Amniotic stem cell (primary cell): ENCODE measurements at places on chromosomes 6 and 20.
A peak's percentile ranks its signal among the peaks of the same experiment; 100 is the strongest.

DNA sequence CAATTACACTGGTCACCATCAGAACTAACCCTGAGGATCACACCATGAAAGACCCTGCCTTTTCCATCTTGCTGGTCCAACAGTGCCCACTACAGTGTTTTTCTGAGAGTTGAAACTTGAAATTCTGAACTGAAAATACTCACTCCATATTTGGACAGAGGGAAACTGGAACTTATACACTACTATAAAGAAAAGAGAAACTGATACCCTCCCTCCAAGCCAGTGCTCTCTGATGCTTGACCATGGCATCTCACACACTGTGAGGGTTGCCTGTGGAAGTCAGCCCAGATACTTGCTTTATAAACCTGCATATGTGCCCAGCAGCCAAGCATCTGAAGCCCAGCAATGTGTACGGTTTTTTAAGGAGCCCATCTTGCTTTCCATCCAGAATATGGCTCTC lies 108.7 kb downstream of the FOXA2 start:
- DNase-seq, result no peak

DNA sequence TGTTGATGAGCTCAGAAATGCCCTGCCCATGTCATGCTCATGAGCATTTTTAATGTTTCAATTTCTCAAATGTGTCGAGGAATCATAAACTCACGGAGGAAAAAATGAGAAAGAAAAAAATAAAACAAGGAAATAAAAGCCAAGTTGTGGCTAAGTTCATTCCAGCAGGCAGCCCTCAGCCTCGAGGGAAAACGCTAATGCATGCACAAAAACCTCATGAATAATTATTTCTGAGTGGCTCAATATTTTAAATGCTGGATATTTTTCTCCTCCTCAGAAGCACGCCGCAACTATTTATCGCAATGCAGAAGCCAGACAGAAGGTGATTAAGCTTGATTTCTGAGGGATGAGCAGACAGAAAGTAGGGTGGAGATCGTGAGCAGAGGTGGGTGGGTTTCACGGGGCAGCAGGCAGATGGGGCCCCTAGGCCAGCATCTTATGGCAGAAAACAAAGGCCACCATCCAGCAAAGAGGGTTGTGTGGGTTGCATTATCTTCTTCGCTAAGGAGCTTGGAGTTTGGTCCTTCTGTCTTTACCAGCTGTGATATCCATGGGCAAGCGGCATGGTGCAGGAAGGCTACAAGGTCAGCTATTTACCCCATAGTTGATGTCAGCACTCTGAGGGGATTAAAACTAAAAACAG lies 151.5 kb upstream of the LRFN2 start:
- DNase-seq, result no peak

- no peak for DNase-seq
Observed at GRCh38 chr20:8007490-8007889, 12.1 kb downstream of the TMX4 start.

- DNase-seq, result peak; percentile 63
Observed at GRCh38 chr6:141483598-141484061, 649.1 kb upstream of the GJE1 start.

DNA sequence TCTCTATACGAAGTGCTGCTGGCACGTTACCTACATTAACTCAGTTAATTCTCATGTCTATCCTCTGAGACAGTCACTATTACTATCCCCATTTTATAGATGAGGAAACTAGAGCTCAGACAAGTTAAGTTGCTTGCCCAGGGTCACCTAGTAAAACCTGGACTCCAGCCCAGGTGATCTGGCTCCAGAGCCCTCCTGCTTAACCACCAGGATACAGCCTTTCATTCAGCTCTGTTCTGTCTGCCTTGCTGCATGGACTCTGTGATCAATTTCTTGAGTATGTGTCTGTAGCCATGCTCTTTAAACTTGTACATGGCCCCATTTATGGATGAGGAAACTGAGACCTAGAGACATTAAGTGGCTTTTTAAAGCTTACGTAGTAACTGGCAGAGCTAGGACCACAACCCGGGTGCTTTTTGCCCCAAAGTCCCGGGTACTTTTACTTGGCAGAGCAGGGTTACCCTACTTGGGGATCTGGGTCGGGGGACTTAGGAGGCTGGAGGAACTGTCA lies 4.7 kb downstream of the CDKN1A start:
- DNase-seq, result no peak

- no peak for DNase-seq
Observed at GRCh38 chr6:56732517-56732916, 89.8 kb upstream of the DST start.

DNA sequence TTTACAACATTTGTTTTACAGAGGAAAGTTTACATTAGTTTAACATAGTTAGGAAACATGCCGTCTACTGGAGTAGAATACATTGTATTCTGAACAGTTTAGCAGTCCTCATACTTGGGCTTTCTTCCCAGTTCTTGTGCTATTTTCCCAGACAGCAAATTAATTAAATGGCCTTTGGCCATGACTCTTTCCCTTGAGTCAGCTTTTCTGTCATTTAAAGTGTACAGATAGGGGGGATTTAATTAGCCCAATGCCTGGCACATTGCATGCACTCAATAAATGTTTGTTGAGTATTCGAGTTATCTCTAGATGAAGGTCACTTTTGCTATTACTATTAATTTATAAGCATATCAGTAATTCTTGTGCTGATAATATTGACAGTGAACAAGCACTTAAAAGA lies 1.6 kb downstream of the TMEM244 start:
- no peak for DNase-seq

DNA sequence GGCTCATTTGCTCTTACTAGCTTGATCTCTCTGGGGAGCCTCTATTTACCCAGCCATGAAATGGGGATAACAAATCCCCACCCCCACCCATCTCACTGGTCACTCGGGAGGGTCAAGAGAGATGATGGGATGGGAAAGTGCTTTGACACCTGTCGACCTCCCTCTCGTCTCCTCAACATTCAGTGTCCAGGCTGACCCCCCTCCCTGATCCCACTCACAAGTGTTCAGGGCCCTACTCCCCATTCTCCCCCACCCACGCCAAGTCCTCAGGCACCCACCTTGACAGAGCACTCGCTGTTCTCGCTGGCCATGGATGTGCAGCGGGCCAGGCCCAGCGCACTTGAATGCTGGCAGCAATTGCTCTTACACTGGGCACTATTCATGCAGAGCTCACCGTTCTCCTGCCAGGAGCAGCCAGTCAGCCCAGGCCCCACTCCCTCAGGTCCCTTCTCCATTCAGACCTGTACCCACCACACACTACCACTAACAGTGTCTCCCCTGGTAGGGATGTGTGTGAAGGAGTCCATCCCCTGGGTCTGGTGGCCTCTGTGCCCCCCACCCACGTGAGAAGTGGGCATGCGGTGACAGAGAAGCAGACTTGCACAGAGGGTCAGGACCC lies 1.6 kb downstream of the CLPS start:
- DNase-seq, result no peak

GRCh38 chr6:42047213-42047590 lies 3.1 kb upstream of the TAF8 start:
- no peak for DNase-seq

GRCh38 chr20:17571153-17571527 lies 1.3 kb downstream of the DSTN start:
- no peak for DNase-seq

DNA sequence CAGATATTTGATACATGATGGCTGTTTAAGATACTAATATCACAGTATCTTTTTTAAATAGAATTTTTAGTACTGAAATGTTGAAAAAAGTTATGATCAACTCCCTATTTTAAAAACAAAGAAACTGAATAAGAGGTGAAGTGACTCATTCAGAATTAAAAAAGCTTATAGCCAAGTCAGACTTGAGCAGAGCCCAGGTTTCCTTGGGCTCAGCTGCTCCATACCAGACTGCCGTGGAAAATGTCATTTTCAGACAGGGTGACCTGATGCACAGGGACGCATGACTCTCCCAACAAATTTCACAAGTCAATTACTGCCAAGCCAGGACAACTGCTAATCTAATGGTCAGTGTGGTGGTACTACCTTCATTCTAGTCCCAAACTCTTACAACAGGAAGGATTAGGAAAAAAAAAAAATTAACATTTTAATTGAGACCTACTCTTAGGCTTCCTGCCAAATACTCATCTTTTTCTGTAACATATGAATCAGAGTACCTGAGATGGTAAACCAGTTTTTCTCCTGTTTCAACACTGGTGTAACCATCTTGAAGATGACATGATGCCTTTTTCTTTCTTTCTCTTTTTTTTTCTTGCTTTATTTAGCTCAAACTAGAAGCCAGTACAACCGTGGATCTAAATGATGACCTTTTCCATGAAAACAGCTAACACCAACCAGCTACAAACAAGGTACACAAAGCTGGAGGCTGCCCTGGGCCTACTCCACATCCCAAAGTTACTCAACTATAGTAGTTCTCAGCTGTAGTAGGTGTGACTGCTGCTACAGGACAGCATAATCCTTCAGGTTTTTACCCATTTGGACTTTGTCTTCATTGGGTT lies 30.5 kb downstream of the SLC22A23 start:
- no peak for DNase-seq

DNA sequence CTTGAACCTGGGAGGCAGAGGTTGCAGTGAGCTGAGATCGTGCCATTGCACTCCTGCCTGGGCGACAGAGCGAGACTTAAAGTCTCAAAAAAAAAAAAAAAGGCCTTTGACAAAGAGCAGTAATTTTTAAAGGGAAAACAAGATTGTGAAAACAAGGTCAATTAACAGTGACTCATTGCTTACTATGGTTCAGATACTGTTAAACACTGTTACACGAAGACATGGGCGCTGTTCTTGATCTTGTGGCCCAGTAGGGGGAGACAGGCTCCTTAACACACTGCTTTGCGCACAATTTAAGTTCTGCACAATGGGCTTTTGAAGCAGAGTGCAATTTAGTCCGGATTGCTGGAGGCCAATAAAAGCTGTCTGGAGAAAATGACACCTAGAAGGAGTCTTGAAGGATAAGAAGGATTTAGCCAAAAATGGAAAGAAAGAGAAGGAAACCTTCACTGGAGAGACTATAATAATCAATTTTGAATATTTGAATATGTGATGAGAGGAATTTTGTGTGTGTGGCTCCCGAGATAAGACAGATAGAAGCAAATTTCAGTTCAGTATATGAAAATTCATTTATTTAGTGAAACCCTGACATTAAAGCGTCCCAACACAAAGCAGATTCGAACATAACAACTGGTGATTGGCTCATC lies 6.0 kb upstream of the LATS1 start:
- DNase-seq, result peak; percentile 55

DNA sequence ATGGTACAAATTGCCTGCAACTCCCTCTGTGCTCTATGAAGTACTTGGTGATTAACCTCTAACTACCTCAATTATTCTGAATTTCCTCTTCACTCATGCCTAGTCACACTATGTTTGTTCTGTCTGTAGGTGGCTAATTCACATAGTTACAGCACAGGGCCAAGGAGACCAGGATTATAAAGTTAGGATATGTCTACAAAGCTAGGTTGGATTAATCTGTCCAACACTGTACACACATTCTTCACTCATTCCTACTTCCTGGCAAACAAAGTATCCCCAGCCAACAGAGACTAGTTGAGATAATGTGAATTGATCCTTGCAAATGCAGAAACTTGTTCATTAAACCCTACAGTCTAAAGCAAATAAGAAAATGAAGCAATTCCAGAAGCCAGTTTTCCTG lies 269.8 kb downstream of the HACE1 start:
- no peak for DNase-seq

- DNase-seq, result no peak
Observed at GRCh38 chr20:9877932-9878495, 39.1 kb upstream of the PAK5 start.

DNA sequence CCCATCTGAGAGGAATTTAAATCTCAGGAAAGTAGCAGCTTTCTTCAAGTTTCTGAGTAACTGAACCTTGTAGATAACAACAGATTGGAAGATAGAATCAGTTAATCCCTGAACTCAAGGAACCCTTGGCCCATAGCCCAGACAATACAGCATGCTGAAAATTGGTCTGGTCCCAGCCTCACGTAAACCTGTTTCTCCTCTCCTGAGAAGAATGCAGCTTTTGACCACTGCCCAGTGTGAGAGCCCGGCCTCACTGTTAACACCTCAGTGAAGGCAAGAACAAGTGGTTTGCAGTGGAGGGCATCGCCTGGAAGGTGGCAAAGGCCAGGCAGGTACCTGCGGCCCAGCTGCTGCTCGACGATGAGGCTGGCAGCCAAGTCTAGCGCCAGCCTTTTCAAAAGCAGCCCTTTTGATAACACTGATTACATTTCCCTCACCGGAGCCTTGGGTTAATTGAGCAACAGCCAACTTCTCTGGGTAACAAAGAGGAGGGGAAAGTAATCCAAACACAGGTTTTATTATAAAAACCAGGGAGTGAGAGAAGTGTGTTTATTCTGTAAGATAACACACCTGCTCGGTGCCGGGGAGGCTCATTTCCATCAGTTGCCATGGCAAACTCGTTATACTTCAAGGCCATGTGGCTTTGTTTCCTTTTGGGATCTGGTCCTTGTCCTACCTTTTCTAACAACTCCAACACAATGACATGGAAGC lies 54.0 kb downstream of the TRAF3IP2 start:
- DNase-seq, result no peak

DNA sequence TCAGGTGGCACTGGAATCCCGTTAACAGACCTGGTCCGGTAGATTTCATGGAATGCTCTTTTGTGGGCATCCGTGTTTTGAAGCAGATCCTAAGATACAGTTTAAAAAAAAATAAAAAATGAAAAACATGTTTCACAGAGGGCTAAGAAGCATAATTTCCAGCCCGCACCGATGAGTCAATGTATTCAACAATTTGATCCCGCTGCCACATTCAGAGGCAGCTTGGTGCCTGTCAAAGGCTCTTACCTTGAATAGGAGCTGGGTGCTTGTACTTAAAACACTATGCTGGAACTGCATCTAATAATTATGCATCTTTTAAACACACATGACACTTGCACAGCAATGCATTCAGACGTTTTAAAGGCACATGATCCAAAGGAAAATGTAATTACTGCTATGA lies 164.8 kb downstream of the SYNE1 start:
- no peak for DNase-seq

DNA sequence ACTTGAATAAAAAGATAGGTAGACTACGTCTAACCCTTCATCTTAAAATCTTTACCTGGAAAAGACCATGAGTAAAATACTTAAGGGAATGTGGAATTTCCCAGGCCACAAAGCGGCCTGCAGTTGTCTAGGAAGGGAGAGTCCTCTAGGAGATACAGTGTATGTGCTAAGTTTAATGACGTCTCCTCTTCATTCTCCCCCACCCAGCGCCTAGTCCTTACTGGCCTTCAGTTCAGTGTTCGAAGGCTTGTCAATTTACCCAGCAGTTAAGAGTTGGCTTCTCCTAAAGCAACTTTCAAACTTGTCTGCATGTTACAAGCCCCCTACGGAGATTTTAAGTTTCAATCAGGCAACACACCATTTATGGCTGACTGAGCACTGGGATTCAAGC lies 35.2 kb downstream of the HFE start:
- no peak for DNase-seq

DNA sequence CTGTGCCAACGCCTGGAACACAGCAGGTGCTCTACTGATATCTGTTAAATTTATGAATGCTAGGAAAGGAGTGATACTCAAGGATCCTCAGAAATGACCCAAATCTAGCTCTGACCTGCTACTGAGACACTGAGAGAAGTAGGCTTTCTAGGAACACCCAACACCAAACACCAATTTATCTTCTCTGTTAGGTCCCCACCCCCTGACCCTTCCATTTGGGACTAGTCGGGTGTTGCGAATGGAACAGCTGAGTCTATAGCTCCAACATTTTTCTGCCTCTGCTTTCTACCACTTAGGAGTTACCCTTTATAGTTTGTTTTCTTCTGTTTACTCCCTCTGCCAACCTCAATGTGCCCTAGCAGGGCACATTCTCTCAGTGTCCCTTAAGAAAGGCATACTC lies 24.0 kb downstream of the CPNE1 start:
- DNase-seq, result no peak

- no peak for DNase-seq
Observed at GRCh38 chr6:35562060-35562459, 49.4 kb upstream of the TULP1 start.

- no peak for DNase-seq
Observed at GRCh38 chr6:137763886-137764285, 103.2 kb upstream of the TNFAIP3 start.
